ENCODE measurements at places on chromosomes 1 and 21.

DNA sequence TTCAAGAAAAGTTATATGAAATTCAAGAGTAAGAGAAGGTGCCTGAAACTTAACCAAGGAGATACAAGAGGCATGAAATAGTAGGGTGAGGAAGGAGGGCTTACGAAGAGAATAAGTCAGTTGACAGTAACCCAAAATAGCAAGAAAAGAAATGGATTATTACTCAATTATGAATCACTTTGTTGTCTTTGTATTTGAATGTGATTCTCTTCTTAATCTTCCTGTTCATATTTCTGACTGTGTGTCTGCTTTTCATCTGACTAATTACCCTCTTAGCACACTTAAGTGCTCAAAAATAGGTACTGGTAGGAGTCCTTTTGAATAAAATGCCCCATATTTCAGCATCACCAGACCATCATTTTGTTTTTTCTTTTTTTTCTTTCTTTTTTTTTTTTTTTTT, 39.4 kb downstream of the GLMN start:
- no peak for DNase-seq

DNA sequence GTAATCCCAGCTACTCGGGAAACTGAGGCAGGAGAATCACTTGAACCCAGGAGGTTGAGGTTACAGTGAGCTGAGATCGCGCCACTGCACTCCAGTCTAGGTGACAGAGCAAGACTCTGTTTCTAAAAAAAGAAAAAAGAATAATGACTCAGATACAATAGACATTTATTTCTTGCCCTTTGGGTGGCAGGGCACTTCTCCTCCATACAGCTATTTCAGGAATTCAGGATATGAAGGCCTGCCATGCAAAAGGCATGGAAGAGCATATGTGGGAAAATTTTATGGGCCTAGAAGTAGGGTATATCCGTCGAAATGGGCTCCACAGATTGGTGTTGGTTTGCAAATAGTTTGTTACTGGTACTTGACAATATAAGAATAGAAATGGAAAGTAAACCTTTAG, 20.2 kb upstream of the POGZ start:
- DNase-seq: no peak

DNA sequence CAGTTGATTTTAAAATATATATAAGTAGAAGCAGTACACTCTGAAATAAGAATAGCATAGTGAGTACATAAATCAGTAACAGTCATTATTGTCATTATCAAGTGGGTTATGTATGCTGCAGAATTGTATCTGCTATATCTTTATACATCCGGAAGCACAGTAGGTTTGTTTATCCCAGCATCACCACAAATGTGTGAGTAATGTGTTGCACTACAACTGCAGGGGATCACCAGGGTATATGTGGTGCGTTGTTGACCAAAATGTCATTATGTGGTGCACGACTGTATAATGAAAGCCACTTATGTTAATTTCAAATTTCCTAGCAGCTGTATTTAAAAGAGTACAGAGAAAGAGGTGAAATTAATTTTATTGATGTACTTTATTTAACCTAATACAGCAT, 87.7 kb upstream of the GADD45A start:
- no peak for DNase-seq

GRCh38 chr1:119783354-119784185, 14.9 kb upstream of the HMGCS2 start:
- no peak for DNase-seq

Measured in osteocyte (in vitro differentiated cells).